ENCODE measurements at places on chromosomes 2 and 18.

DNA sequence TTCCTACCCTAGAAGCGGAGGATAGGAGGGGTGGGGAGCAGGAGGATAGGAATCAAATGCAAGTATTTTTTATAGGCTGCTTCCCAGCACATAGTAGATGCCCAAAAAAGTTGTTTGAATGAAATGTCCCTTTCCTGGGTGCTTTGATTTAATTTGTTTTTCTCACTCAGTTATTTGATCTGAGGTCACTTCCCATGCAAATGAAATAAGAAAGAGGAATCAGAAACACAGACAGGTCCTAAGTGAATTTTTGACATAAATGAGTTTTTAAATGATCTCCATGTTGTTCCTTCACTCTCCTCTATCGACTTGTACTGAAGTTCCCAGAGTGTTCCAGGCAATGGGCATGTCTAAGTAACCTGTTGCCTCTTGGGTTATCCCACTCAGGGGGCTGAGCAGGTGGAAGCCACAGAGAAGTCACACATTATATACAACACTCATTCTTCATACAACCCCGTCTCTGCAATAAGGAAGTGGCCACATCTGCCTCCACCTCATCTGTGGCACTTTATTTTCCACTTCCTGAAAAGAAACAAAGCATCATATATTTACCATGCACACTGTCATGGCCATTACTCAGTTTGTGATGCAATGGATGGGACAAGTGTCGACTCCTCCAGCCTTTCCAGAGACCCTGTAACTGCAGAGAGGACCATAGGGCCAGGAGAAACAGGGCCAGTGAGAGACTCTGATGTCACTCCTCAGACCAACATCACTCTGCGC is 81.9 kb upstream of the ZNF397 start:
- DNase-seq: no peak

- no peak for DNase-seq
These were observed 218.8 kb downstream of the SCG2 start for GRCh38 chr2:223383315-223383714.

GRCh38 chr2:239330836-239331235 is 70.0 kb downstream of the HDAC4 start:
- no peak for DNase-seq

DNA sequence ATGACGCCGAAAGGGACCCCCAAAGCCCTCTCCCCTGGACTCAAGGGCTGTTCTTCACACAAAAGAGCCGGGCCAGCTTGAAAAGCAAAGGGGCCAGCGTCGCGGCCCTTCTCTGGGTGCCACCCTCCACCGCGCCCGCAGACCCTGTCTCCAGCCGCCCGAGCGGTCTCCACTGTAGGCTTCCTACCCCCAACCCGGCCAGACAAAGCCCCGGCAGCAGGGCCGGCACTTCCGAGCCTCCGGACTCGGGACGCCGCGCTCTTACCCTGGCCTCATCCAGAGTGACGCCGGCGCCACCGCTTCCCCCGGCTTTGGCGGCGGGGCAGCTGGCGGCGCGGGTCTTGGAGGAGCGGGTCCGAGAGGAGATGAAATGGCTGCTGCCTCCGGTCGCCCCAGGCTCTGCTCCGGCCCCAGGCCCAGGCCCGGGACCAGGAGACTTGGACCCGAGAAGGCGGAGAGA is 603 bp downstream of the ATAD2B start:
- DNase-seq: no peak

- no peak for DNase-seq
These were observed 55.2 kb downstream of the CCDC85A start for GRCh38 chr2:56239030-56239429.

GRCh38 chr18:70666936-70667335 is 378.1 kb downstream of the SOCS6 start:
- no peak for DNase-seq

DNA sequence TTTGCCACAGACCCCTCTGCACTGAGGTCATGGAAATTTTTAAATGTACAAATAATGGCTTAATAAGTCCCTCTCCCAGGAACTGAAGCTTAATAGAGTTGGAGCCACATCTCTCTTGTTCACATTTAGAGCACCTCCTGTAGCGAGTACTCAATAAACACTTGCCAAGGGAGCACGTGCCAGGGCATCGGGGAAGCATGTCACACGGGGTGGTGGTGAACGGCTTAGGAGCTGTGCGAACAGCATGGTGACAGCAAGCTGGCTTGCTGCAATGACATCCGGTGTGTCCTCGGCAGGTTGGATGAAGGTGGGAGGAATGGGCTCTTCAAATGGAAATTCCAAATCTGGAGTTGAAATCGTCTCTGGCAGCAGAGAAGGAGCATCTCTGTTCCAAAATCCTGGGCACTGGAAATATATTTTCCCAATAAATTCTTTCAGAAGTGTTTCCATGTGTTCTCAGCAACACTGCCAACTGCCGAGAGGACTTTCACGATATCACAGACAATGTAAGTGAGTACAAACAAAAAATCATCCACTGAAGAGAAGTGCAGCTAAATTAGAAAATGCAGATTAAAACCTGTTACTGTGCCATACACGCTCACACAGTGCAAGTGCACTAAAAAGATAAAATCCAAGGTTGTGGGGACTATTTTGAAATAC is 74.1 kb downstream of the GALR1 start:
- DNase-seq: no peak

DNA sequence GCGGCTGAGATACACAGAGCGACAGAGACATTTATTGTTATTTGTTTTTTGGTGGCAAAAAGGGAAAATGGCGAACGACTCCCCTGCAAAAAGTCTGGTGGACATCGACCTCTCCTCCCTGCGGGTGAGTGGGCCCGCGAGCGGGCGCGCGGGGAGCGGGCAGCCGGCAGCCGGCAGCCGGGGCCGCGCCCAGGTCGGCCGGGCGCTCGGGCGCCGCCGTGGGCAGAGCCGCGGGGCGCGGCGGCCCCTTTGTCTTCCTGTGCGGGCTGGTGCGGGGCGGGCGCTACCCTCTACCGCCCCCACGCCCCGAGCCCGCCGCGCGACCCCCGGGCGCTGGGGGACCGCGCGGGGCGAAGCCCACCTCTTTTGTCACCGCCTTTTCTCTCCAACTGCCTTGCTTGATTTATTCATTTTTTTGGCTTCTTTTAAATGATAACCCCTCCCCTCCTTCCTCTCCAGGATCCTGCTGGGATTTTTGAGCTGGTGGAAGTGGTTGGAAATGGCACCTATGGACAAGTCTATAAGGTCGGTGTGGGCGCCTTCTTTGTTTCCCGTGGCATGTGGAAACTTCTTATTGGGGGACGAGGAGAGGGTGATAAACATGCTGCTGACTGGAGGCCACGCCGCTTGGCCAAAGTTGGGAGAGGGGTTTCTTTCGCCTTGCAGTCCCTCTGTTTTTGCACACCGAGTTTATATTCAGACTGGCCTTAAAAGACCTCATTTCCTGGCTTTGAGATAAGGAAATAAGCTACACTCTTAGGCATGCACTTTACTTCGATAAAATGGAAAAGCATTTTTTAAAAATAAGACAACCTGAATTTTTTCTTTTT is 722 bp downstream of the MAP4K4 start:
- no peak for DNase-seq

DNA sequence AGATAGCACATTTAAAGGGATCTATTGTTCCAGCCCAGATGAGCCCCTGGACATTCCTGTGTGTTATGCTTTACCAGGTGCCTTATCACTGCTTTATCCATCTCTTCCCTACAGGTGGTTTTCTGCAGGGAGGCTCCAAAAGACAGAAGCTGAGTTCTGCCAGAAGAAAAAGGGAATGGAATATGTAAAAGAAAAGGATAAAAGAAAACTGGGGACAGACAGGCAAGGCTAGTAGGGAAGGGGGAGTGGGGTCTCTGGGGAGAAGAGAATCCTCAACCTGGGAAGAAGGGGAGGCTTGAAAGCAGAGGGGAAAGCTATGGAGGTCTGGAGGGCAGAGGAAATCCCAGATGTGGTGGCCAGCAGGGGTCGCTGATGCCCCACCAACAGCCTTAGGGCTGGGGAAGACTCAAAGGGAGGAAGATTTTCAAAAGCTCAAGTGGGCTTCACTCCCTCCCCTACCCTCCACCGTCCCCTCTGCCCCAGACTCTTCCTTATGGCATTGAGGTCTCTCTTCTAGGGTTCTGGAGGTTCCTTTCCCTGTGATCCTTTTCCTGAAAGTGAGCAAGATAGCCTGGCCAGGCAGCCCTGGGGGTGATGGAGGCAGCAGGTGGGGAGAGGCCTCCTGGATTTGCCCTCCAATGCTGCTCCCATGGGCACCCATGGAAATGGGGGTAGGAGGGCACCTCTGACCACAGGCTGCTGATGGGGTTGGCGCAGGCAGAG is 178.1 kb upstream of the PKDCC start:
- DNase-seq: no peak

DNA sequence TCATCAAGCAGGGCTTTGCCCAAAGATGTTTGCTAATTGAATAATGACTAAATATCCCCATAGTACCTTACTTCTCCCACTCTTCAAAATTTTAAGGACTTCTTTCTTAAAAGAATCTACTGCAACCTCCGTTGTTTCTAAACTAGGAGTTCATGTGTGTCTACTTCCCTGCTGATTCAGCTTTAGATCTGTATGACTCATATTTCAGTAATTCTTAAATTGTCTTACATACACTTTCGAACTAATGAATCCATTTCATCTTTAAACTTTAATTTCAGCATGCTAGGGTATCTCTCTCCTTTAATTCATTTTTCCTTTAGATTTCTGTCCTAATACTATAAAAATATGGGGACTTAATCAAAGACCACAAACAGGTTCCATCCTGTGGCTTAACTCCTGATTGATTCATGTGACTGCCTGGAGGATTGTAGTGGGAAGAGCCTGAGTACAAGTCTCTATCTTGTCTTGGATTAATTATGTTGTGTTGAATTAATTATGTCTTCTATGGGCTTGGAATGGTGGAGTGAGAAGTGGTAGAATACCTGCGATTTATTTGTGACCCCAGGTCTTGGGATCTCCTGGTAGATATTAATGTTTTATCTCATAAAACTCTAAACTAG is 24.9 kb upstream of the COL5A2 start:
- DNase-seq: no peak

GRCh38 chr2:74824679-74825078 is 9.2 kb upstream of the HK2 start:
- no peak for DNase-seq

DNA sequence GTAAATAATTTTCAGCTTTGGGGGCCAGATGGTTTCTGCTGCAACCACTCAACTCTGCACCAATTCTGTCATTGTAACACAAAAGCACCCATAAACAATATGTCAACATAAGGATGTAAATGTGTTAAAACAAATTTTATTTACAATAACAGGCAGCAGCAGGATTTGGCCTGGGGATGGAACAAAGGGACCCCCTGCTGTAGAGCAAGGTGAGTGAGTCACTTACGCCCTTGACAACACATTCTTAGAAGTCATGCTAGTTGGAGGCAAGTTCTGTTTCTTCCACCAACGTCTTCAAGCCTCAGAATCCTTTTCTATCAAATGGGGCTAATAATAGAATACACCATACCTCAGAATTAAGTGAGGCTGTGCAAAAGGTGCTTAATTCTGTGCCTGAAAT is 610.2 kb upstream of the SYT4 start:
- DNase-seq: no peak

GRCh38 chr2:219461669-219462068 is 27.0 kb downstream of the SPEG start:
- DNase-seq: no peak

DNA sequence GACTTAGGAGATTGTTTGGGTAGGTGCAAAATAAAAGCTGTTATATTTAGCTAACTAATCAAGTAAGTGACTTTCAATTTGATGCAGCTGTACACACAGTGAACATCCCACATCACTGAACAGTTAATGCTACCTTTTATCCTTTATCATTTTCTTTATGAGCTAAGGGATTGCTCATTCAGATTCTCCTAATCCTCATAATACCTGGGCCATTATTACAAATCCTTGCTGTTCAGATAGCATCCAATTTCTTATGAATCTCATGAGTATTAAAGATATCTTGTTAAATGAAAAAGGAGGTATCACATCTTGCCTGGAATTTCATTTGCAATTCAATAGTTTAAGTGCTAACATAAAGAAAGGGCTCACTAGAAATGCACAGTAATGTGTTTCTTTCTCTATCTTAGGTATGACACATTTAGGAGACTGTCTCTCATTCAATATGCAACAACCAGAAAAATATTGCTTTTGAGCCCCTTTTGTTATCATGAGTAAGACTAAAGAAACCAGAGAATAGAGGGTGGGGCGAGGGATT is 918.5 kb downstream of the CBLN2 start:
- DNase-seq: no peak

GRCh38 chr2:85011098-85011497 is 40.1 kb downstream of the KCMF1 start:
- DNase-seq: no peak

DNA sequence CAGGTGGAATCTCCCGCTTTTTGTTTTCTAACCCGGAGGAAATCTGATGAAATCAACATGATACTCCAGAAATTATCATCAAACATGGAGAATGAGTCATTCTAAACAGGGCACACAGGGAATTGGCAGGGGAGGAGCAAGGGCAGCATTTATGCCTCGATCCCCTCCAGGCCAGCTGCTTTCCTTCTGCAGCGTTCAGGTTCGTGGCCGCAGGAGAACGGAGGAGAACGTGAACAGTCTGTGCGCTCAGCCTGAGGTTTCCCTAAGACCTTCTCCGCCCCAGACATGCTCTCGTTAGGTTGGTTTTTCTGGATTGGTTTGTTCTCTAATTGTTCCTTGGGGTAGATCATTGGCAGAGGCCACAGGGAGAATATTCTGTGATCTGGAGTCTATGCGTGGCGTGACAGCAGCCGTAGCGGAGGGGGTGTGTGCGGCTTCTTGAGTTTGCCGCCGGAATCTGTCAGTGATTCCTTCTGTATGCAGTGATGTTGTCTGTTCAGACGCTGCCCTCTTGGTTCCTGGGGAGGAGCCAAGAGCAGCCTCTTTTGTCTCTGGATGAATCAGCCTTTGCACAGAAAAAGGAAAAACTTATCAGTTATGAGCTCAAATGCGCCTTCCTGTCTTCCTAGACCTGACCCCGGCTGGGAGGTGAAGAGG is 75.9 kb downstream of the SH3BP4 start:
- no peak for DNase-seq

- no peak for DNase-seq
These were observed 48.1 kb upstream of the SMAD2 start for GRCh38 chr18:47978603-47979002.

GRCh38 chr2:104872866-104873688 is 19.2 kb downstream of the POU3F3 start:
- peak; percentile 31 for DNase-seq

- DNase-seq: no peak
These were observed 119.4 kb downstream of the GREB1L start for GRCh38 chr18:21361307-21361880.

GRCh38 chr2:46360303-46360702 is 63.1 kb downstream of the EPAS1 start:
- DNase-seq: no peak

Measured in LNCaP clone FGC (cell line).